ENCODE measurements at places on chromosomes 3 and 15. TPM values are rescaled to one million over a fixed set of nuclear protein-coding genes. Genes with fewer than 3 reads are reported as not detected.
A peak's percentile ranks its signal among the peaks of the same experiment; 100 is the strongest.

Gene SPINT1
- polyA plus RNA-seq, result 204 TPM

Gene GRIP2
- not detected for polyA plus RNA-seq

Gene ACAP2
- 9.7 TPM for polyA plus RNA-seq

Gene ARL6
- polyA plus RNA-seq, result 2.8 TPM

Gene CPLX3
- polyA plus RNA-seq, result not detected

Gene CCDC191
- polyA plus RNA-seq, result 1.8 TPM

Gene ITIH4
- polyA plus RNA-seq, result 0.67 TPM

Gene C15orf62
- not detected for polyA plus RNA-seq

Gene CHRNA5
- 0.81 TPM for polyA plus RNA-seq

DNA sequence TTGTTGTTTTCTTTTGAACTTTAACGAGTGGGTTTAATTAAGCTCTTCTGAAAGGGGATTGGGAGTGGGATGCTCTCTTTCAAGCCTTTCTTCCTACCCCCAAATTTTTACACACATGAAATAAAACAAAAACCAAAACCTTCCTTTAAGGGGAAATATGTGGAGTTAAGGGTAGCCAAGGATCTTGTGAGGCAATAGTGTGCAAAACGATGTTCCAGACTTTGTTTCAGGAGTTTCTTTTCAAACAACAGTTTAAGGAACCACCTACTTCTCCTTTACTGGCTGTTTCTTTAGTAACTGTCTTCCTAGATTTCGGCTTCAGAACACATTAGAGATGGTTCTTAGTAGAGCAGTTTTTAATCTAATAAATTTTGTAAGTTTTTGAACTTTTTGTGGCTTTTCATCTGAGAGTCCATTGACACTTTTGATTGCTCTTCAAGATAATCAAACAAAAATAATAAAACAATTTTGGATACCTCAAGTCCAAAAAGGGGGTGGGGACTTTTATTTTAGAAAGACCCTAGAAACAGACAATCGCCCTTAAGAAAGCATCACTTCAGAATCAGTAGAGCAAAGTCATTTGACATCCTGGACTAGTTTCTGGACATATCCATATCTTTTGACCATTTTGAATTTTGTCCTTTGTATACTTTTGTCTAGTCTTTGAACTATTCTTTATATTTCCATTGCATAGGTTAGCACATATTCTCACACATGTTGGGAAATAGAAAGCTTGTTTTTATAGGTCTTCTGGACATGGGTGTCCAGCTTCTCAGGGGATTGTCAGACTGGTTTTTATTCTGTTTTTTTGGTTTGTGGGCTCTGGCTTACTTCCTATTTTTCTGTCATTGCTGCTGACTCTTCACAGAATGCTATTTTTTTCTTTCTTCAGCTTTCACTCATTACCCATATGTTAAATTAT, 6.0 kb downstream of the DIPK2A start:
- DNase-seq, result no peak

DNA sequence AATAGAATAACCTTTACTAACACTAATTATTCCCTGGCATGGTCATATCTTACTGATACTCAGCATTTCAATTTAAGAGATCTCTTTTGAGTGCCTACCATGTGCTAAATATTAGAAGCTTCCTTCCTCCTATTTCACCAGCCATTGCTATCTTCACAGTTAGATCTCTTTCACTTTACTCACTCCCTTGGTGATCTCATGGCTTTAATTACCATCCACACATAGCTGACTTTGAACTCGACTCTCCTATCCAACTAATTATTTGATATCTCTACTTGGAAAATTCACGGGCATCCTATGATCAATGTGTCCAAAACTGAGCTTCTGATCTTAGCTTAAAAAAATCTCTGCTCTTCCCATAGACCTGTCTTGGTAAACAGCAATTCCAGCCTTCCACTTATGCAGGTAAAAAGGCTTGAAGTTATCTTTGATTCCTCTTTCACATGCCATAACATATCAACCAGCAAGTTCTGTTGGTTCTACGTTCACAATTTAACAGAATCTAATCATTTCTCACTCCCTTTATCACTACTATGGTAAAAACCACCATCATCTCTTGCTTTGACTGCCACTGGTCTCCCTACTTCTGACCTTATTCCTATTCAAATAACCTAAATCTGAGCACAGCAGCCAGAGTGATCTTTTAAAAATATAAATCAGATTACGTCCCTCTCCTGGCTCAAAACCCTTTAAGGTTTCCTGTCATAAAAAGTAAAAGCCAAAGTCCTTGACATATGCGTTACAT, 41.8 kb downstream of the HLTF start:
- peak; percentile 61 for DNase-seq

DNA sequence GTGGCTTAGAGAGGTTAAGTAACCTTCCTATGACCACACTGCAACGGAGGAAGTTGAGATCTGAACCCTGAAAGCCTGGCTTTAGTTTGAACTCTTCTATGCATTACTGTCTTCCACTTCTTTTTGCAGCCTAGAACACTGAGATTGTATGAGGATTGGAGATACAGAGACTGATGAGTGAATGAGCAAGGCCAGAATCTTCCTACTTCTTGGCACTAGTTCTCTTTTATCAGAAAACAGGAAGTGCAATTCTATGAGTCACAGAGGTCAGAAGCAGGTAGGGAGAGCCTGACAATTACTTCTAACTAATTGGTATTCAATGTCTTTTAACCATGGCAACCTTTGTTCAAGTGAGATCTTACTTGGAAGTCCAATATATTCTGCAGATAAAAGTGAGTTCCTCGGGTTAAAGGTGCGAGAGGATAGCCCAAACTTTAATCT, 219.0 kb downstream of the SHQ1 start:
- DNase-seq, result peak; percentile 90

GRCh38 chr15:88428805-88429605, 38.2 kb downstream of the MRPL46 start:
- DNase-seq, result no peak

GRCh38 chr3:103644450-103644849, 1209.6 kb downstream of the ZPLD1 start:
- DNase-seq, result no peak

DNA sequence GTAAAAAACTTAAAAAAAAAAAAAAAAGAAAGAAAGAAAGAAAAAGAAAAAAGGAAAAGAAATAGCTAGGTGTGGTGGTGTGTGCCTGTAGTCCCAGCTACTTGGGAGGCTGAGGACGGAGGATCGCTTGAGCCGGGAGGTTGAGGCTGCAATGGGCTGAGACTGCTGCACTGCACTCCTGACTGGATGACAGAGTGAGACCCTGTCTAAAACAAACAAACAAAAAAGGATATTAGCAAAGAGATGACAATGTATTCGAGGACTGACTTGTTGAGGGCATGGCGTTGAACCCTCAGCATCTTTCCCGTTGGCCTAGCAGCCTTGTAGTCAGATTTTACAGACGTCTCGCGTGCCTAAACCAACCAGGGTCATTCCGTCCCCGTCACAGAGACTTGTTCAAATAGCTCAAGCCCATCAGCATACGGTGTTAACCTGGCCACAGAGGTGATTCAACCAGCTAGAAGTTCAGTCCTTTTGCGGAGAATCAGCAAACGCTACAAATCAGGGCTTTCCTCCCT, 528 bp upstream of the NIT2 start:
- DNase-seq, result no peak

DNA sequence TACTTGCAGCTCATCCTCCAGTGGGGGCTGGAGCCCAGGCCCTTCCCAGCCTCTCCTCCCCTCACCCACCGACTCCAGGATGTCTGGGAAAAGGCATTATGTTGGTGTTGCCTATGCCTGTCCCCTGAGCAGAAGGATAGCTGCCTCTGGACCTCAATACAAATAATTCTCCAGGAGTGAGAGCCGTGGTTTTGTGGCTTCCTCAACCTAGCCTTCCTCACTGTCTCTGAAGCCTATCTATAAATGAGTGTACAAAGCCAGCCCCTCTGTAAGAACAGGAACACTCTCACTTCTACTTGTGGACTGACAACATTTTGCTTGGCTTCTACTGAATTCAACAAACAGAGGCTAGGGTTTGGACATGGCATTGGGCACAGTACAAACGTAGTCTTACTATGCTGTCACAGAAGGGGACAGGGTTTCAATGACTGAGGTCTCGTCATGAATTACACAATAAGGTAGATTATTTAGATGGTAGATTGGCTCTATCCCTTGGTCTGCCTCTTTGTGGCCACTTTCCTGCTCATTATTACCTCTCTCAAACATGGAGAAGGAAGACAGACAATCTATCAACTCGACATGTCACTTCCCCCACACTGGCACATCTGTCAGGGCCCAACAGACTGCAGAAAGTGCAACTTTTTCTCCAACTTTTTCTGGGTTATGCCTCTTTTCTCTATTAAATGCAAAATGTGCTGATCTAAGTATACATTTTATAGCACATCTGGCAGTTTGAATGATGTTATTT, 82.8 kb upstream of the MEX3B start:
- no peak for DNase-seq

- DNase-seq, result no peak
These were observed 192.4 kb downstream of the SQOR start for GRCh38 chr15:45827275-45827674.

DNA sequence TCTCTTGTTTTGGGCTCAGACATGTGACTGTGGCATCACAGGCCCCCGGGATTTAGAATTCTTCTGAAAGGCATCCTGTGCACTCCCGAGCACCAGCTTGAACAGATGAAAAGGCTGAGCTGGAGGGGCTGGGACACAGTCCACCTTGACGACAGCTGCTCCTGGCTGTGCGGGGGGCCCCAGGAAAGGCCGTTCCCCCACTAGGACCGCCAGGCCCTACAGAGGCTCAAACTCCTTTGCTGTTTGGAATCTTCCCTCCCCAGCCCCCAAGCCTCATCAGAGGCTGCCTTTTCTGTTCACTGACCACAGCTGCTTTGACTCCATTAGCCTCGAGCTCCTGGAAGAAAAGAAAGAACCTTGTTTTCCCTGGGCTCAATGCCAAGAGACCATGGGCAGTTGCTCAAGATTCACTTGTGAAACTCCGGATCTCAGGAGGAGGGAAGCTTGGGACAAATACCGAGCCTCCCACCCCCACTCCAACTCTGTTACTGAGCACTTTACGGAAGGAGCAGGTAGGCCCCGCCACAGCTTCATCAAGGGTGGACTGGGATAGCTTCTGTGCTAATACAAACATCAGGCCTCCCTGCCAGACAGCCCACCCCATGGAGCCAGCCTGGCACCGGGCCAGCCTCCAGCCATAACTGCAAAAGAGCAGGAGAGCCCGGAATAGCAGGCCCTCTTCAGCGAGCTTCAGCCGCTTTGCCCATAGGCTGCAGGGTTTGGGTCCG, 15.7 kb downstream of the CIDEC start:
- peak; percentile 66 for DNase-seq

DNA sequence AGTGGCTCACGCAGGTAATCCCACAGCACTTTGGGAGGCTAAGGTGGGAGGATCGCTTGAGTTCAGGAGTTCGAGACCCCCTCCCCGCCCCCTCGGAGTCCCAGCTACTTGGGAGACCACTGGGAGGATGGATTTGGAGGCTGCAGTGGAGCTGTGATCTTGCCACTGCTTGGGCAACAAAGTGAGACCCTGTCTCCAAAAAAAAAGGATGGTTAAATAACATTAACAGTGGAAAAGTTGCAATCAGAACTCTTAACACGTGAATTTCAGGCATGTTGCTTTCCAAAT, 1.4 kb upstream of the TMEM87A start:
- DNase-seq, result no peak

DNA sequence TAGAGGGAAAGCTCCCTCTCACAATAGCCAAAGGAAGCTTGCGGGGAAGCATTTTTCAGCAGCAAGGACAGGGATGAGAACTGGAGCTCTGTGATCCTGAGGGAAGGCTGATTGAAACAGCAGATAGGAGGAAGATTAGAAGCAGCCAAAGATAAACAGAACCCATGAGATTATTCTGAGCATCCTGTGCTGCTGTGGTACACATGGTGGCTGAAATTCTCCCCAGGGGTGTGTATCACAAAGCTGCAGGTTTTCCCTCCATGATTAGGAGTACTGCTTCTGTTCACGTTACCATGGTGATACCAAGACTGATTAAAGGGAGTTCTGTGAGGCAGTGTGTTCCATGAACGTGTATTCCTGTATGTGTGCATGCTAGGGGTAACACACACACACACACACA, 30.3 kb upstream of the PSMD6 start:
- no peak for DNase-seq

Data from small intestine (tissue), 16 donors.